Ammon's horn (tissue), 1 donor: ENCODE measurements at places on chromosomes 7 and 10.
A peak's percentile ranks its signal among the peaks of the same experiment; 100 is the strongest.

DNA sequence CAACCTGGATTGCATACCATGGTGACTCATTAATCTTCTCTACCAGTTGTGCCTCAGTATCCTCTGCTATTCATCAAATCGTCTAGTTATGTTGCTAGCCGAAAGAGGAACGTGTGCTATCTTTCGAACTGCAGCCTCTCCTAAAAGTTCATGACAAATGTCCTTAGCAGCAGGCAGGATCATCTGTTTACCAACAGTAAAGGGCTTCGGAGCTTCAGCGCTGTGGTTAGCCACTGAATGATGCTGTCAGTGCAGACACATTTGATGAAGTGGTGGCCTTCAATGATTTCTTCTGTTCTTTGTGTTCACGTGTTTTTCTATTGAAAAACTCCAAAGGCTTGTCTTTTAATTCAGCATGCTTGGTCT, 68.8 kb downstream of the CSTF2T start:
- DNase-seq, result no peak

DNA sequence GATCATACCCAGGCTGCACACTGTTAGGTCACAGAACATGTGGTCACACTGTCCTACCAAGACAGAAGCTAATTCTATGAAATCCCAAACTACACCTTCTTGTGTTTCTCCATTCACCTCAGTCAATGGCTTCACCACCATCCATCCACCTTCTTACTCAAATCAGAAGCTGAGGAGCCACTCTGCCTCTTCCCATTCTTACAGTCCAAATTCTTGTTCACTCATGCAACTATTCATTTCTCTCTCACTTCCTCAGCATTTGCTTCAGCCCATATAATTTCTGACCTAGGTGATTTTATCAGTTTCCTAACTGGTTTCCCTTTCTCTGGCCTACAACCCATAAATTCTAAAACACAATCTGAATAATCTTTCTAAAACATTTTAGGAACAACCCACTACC, 229.2 kb downstream of the LRRN3 start:
- DNase-seq, result no peak

GRCh38 chr10:99532687-99533495, at the start of gene NKX2-3:
Gene NKX2-3 (plus strand): TSS chr10:99532942. CDS start chr10:99533132, 190 bp downstream.
- no peak for DNase-seq

DNA sequence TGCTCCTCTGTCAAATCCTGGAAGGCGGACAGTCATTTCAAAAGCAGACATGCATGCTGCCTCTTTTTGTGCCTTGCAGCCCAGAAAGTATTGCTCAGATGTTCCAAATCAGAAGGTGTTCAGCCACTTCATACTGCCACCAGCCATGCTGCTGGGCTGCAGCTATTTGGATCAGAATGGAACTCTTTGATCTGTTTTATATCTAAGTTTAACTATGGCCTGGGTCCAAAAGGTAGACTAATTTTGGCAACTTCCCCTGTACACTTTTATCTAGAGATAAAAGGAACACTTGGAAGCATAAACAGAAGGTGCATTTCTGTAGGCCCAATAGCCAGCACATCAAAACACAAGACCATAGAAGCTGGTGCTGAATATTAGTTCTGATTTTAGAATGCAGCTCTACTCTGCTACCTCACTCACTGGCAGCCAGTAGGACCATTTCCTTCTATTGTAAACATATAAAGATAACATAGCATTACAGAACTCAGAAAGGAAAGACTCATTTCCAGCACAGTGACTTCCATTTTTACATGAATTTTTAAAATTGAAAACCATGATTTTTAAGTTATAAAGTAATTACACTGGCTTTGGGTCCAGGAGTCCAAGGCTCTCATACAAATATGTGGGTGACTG, 143.1 kb upstream of the CAV2 start:
- no peak for DNase-seq

DNA sequence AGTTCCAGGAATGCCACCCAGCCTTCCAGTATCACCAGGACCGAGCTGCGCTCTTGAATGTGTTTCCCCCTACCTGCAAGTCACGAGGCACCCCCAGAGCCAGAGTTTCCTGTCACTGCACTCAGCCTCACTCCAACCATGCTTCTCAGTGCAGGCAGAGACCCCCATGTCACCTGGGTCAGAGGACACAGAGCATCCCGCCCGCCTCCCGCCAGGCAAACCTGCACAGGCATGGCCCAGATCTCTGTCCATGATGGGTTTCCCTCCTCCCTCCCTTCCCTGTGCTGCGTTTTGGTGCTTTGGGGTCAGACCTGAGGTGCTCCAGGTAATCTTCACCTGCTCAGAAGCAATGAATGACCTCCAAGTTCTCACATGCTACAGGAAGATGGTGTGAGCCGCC, 3.1 kb upstream of the RET start:
- no peak for DNase-seq

DNA sequence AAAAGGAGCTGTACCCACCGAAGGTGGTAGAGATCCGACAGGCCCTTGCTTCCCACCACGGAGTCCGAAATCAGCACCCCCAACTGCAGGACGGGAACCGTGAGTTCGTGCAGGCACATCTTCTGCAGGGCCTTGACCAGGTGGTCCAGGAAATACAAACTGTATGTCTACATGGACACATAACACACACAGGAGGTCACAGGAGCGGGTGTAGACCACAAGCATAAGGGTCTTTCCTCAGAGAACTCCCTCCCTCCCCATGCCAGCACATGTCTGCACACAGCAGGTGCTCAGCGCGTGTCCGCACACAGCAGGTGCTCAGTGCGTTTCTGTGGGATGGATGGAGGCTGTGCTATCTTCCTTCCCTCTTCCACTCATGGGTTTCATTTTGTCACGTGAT, 69.7 kb downstream of the CFAP46 start:
- DNase-seq, result no peak

DNA sequence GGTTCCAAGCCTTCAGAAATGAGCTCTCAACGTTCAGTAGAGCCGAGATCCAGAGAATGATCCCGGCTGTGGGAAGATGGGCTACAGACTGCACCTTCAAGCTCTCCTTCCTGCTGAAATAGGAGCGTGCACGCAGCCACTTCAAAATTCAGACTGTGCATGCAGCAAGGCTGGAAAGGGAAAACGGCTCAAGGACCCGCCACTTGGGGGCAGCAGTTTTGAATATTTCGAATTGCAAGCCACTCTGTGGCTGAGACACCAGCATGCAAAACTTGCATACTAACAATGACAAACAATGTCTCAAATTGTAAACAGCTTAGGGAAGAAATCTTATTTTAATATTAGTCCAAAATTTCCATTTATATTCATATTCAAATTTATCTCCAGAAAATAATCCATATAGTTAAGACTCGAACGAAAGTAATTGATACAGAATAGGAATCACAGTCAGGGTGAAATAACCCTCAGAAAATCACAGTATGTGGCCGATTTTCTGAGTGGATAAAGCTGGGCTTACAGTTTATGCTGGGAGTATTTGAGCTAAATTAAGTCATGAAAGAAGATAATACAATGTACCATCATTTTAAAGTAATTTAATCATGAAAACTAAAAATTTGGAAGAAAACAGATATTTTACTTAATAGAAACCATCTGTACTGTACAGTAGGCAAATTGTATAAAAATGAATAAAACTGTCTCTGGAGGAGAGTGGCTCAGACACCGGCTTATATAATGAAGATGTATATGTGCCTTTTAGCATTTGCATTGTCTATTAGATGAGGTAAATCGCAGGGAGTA, 137.9 kb upstream of the MKI67 start:
- peak; percentile 66 for DNase-seq

DNA sequence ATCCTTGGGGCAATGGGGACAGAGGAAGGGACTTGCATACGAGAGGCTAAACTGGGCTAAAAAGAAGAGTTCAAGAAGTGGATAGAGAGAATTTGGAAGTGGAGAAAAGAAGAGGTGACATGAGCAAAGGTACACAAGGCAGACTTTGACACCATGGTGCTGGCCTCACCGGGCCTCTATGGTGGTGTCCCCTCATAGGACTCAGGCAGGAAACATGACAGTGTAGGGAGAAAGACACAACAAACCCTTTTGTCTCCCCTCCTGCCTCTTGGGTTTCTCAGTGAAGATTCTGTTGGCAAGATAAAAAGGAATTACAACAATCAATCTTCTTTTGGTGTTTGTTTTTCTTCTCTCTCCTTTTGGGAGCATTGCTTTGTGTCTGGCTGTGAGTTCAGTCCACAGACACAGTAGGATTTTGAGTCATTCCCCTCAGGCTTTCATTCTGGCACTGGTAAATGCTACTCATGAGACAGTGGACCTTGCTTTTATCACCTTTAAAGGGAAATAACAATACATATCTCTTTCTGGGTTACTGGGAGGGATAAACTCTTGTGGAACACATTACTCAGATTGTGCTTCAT, 827.7 kb downstream of the TNS3 start:
- DNase-seq, result no peak

GRCh38 chr7:33399528-33400213, 270.3 kb downstream of the BBS9 start:
- DNase-seq, result no peak

- DNase-seq, result no peak
These were observed 110.7 kb downstream of the RNF32 start for GRCh38 chr7:156751319-156751718.

GRCh38 chr7:34734771-34735170, 76.8 kb downstream of the NPSR1 start:
- DNase-seq, result no peak

- no peak for DNase-seq
These were observed 28.8 kb downstream of the PTPN12 start for GRCh38 chr7:77565917-77566316.

DNA sequence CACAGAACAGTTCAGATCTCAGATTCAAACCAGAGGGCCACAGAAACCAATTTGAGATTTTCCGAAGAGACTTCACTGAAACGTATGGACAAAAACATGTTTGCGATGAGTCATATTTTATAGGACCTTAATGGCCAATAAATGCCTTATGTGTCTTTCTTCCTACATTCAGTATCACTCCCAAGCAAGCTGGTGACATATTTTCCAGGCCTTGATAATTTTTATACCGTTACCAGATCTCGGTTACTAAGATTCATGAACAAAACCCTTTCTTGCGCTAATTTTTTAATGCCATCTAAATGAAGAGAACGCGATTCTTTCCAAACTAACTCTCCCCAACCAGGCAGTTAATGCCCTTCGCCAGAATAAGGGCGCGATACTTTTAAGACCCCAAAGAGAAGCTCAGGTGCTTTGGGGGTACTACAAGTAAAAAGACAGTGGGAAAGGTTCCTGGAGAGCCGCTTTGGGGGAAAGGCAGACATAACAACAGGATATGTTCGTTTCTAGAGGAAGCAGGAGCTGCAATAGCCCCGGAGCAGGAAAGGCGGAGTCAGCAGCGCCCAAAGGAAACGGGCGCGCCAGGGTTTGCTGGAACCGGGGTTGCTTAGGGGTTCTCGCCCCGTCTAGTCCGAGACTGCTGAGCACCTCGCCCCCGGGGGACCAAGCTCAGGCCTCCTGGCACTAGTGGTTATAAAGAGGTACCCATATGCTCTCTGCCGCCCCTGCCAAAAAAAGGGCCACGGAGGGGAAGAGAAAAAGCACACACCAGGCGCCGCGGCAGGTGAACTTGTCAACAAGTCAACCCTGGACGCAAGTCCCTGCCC, 884 bp downstream of the ICA1 start:
- peak; percentile 42 for DNase-seq

DNA sequence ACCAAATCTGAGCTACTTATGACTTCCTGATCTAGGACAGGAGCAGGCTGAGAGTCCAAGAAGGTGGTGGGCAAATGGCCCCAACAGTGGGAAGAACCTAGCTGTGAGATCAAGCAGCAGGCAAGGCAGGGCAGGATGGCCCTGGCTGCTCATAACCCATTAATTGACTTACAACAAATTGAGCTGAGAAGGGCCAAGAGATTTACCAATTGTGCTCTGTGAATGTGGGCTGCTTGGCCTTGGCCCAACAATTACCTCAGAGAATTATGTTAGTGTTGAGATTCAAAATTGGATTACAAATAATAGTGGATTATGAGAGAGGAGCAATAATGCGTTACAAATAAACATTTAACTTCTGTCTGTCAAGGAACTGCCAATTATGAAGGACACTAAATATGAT, 956.5 kb downstream of the KCNMA1 start:
- peak; percentile 33 for DNase-seq

- no peak for DNase-seq
These were observed 51.4 kb downstream of the SH3PXD2A start for GRCh38 chr10:103803941-103804340.

DNA sequence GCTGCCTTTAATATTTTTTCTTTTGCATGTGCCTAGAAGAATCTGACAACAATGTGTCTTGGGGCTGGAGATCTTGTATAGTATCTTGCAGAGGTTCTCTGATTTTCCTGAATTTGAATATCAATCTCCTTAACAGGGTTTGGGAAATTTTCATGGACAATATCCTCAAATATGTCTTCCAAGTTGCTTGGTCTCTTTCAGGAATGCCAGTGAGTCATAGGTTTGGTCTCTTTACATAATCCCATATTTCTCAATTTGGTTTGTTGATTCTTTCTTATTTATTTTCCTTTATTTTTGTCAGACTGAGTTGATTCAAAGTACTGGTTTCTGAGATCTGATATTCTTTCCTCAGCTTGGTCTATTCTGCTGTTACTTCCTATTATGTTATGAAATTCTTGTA, 208.7 kb upstream of the GLI3 start:
- DNase-seq, result no peak
